HepG2 (cell line): ENCODE measurements at places on chromosomes 1 and 21. TPM values are rescaled to one million over a fixed set of nuclear protein-coding genes. Genes with fewer than 3 reads are reported as not detected.
A peak's percentile ranks its signal among the peaks of the same experiment; 100 is the strongest.

DNA sequence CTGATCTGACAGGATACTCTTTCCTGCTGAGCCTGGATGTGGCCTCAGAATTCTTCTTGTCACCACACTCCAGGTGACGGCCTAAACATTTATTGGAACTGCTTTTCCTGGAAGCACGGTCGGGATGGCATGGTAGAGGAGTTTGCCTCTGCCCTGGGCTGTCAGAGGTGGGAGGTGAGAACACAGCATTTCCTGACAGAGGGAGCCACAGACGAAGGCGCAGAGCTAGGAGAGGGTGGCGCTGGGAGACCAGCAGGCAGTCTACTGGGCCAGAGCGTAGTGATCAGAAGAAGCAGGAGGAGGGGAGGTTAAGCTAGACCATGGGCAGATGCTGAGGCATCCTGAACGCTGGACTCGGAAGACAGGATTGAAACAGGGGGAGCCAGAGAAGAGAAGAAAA, 153.5 kb upstream of the COA6 start:
- DNase-seq, result no peak

GRCh38 chr1:116472431-116472961, 98.3 kb downstream of the CD58 start:
- peak; percentile 62 for DNase-seq

DNA sequence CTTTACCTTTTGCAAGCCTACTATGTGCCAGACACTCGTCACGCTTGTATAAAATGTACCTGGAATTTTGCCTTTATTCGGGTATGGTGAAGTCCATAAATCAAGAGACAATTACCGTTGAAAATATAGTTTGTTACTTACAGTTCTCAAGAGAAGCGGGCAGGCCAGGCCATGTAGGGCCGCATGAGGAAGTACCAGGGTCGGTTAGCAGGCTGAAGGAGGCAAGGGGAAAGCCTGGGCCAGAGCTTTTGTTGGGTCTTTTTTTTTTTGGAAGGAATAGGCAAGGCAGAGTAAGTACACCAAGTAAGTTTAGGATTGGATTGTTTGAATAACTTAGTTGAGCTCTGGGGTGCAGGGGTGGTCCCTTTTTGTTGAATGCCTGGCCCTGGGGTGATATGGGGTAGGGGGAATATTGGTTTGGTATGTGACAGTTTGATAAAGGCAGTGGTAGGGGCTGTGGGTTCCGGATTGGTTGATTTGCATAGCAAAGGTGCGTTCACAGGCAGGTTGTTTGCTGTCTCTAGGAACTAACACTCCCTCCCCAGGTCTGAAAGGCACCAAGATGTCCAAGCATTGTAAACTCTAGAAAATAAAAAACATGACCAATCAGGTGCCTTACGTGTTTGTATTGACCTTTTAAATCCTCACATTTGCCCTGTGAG, 80.7 kb downstream of the KAZN start:
- DNase-seq, result no peak

GRCh38 chr1:116877141-116877818, 32.4 kb upstream of the PTGFRN start:
- DNase-seq, result no peak

GRCh38 chr1:248800459-248800858, 25.3 kb downstream of the SH3BP5L start:
- DNase-seq, result no peak

- DNase-seq, result no peak
These were observed 24.0 kb upstream of the C1orf21 start for GRCh38 chr1:184362876-184363275.

DNA sequence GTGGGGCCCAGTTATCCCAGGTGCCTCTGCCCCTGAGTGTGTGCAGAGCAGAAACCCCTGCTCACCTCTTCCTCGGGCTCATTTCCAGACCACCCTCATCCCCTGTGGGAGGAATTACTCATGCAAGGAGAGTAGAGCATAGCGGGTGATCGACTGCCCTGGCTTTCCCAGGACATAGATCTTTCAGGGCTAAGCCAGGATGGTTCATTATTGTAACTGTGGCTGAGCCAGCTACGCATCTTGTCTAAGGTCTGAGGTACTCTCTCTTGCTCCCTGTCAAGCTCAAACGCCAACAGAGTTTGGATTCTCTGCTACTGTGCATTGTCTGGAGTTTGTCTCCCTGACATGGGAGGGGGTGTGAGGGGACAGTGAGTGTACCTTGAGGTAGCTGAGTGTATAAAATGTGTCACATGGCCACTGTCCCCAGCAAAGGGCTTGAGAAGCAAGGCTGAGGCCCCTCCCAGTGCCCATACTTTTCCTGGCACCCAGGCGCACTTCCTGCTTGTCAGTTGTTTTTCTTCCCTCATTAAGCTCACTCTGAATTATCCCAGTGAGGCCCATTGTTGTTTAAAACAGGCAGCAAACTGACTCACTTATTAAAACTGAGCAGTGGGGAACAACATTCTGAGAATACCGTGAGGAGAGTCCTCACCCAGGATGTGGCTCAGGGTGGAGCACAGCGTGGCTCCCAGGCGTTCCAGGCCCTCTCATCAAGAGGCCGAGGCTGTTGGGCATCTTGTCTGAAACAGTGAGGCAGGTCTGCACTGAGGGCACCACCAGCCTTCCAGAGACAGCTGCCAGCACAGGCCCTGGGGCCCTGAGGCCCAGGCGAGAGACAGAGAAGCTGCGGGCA, 92.9 kb downstream of the LAMC2 start:
- DNase-seq, result no peak

DNA sequence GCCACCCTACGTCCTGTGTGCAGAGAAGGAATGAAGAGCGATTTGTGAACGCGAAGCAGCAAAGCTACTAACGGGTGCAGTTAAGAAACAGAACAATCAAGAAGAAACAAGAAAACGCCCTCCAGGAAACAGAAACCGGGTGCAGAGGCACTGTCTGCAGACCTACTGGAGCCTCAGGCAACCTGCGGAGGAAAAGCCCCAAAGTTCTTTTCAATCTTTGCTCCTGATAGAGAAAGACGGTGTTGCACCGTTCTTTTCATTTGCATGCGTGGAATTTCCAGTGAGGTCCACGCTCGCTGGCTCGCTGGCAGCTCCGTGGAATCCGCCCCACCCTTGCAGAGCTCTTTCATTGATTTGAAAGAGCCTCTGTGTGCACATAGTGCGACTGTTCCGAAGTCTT, 37.0 kb upstream of the PDE9A start:
- DNase-seq, result no peak

GRCh38 chr1:150995460-150995859, 11.2 kb downstream of the MINDY1 start:
- DNase-seq, result no peak

DNA sequence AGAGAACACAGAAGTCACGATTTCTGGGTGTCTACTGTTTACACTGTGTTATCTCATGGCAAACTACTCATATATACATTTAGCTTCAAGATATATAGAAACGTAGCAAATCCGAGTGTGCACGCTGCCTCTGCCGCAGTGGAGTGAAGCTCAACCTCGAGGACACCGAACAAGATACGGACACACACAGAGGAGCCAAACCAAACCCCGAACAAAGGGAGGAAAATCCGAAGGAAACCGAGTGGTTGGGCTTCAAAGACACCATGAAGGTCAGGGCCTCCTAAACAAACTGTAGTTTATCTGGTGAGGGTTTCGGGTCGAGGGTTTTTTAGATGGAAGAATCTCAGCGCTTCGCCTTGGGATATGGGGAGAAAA, 34.5 kb downstream of the SLC45A1 start:
- no peak for DNase-seq

GRCh38 chr1:155457266-155457665, 105.3 kb downstream of the ASH1L start:
- DNase-seq, result no peak

GRCh38 chr1:7669559-7670311, 101.4 kb upstream of the VAMP3 start:
- DNase-seq, result peak; percentile 35

DNA sequence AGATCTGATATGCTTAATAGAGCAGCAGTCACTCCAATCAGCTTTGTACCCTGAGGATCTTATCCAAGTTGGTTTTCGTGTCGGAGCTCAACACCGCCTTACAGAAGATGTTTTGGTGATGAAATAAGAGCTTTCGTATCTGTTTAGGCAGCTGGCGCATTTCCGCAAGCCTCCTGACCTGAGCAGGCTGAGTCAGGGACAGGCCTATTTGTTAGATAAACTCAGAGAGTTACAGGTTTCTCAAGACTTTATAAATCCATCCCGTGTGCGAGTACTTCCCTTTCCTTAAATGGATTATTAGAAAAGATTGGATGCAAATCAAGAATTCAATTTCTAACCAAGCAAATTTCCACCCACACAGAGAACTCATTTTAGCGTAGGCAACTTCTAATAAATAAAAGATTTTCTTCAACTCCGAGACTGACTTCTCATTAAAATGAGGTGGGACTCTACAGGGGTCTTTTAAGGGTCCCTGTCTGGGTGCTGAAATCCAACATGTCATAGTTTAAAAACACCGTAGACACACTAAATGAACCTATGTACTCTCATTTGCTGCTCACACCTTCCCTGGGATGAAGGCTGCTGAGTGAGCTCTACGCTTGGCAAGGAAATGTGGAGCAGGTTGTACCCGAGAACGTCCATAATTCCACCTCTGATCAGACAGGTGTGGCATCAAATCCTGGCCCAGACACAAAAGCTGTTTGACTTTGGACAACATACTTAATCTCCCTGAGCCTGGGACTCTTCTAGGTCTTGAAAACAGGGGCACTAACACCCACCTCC, 106.9 kb upstream of the F3 start:
- DNase-seq, result no peak

GRCh38 chr1:57889676-57890320, 465.9 kb upstream of the DAB1 start:
- no peak for DNase-seq

DNA sequence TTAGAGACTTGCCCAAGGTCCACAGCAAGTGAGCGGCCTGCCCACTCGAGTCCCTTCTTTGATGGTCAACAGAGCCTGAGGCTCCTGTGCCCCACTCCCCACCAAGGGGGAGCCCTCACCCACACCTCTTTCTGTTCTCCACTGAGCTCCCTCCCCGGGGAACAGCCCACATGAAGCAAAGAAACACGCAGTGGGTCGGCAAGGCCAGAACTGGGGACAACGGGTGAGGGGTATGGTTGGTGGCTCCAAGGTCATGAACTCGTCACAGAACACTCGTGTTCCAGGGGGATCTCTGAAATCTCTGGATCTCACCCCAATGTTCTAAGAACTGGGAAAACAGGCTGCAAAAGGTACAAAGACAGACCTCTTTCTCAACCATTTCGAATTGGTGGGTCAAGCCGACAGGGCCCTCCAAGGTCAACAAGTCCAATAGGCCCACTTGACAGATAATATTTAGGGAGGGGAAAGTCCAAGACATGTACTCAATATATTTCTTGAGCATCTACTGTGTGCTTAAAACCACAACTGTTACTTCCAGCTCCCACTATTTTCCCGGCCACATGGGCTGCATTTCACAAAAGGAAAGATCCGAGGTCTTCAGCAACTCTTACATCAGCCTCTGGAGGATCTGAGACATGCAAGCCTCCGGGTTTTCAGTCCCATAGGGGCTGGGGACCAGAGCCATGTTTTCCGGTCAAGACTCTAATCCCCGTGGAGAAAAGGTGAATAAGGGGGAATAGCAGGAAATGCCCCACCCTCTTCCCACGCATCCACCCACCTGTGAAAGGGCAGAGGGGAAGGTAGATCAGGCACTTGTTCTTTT, 1.1 kb upstream of the RAP1GAP start:
- no peak for DNase-seq

- DNase-seq, result no peak
These were observed 27.2 kb downstream of the RGS1 start for GRCh38 chr1:192602757-192603156.

DNA sequence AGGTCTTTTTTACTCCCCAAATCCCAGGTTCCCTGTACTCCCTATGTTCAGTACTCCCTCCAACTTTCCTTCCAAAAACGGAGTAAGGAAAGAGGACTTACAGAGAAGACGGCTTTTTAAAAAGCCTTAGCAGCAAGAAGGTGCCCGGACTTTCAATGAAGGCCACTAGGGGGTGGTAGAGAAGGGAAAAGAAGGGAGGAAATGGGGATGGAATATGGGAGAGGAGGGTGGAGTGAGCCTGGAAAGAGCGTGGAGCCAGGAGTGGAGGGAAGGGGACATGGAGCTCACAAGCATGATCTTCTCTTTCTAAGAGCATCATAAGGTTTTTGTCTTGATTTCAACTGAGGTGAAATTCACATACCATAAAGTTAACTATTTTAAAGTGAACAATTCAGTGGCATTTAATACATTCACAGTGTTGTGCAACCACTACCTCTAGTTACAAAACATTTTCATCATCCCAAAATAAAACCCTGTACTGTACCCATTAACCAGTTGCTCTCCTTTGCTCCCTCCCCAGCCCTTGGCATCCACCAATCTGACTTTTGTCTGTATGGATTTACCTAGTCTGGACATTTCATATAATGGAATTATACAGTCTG, 129.9 kb downstream of the ZNF281 start:
- peak; percentile 64 for DNase-seq

DNA sequence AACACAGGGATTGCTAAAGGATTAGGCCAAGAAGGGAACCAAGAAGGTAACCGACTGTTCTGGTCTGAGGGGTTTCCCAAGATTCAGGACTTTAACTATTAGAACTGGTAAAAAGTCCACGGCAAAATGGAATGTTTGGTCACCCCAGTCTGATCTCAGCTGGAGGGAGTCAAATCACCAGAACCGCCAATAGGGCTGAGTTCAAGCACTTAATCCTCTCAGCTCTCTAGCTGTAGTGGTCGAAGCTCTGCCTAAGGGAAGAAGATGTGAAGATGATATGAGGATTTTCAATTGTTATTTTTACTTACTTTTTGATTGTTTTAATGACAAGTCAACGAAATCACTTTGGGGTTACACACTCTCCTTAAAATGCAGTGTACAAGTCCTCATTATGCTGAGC, 29.1 kb downstream of the F5 start:
- DNase-seq, result no peak

- DNase-seq, result no peak
These were observed 18.8 kb downstream of the RGS13 start for GRCh38 chr1:192654591-192655251.

- no peak for DNase-seq
These were observed 189.6 kb downstream of the SMYD3 start for GRCh38 chr1:246317332-246318035.

DNA sequence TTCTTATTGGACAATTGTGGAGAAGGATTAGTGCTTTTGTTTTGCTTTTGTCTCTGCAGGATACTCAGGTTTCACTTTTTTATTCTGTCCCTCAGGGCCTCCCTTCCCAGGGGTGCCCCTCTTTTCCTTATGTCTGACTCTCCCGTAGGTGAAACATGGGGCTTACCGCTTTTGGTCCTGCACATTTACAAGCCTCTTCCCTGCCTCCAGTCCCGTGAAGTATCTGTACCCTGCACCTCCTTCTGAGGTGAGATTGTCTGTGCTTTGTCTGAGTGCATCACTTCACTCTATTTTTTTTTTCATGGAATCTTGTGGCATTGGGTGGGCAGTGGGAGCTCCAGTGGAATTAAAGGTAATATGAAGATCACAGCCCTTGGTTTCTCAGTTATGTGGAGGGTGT, 758.1 kb upstream of the TPTE start:
- no peak for DNase-seq

- DNase-seq, result no peak
These were observed 409.8 kb downstream of the MATN1 start for GRCh38 chr1:30313584-30313983.

- DNase-seq, result no peak
These were observed 14.8 kb upstream of the ZDHHC18 start for GRCh38 chr1:26811708-26812107.

HCRTR1 gene
- 0.05 TPM in 1 of 2 replicates, not detected in the other for polyA plus RNA-seq

ISG15 gene
- 42.1 and 63.7 TPM in 2 replicates for polyA plus RNA-seq

S100A9 gene
- 0.61 and 0.69 TPM in 2 replicates for polyA plus RNA-seq

BATF3 gene
- 0.13 and 0.40 TPM in 2 replicates for polyA plus RNA-seq

KMO gene
- 0.01 TPM in 2 replicates for polyA plus RNA-seq

CCDC185 gene
- polyA plus RNA-seq, result not detected in 2 replicates

OR14C36 gene
- not detected in 2 replicates for polyA plus RNA-seq
